NCI-H1092 (cell line): ENCODE measurements at places on chromosomes 4 and X.
A peak's percentile ranks its signal among the peaks of the same experiment; 100 is the strongest.

GRCh38 chr4:31043382-31044062 lies 323.4 kb downstream of the PCDH7 start:
- no peak for DNase-seq

GRCh38 chr4:47531241-47531953 lies 46.3 kb downstream of the ATP10D start:
- DNase-seq: no peak

GRCh38 chr4:176844448-176844847 lies 51.7 kb upstream of the VEGFC start:
- no peak for DNase-seq

DNA sequence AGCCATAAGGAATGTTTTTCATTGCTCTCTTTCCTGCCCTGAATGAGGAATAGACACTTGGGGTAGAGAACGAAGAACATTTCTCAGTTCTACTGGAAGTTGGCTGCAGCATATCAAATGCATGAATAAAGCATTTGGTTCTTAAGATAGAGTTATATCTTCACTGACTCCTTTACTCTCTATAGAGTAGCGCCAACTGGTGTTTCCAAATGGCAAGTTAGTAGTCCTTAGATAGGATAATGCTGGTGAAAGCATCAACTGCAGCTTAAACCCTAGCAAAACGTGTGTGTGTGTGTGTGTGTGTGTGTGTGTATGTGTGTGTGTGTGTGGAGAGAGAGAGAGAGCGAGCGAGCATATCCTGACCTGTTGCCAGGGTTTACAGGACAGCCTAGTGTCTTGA lies 62.2 kb upstream of the FRMPD4 start:
- no peak for DNase-seq

GRCh38 chr4:92305148-92305877 lies 1.5 kb downstream of the GRID2 start:
- peak; percentile 15 for DNase-seq

- no peak for DNase-seq
Measured at GRCh38 chr4:8882239-8882638, 10.6 kb upstream of the HMX1 start.

DNA sequence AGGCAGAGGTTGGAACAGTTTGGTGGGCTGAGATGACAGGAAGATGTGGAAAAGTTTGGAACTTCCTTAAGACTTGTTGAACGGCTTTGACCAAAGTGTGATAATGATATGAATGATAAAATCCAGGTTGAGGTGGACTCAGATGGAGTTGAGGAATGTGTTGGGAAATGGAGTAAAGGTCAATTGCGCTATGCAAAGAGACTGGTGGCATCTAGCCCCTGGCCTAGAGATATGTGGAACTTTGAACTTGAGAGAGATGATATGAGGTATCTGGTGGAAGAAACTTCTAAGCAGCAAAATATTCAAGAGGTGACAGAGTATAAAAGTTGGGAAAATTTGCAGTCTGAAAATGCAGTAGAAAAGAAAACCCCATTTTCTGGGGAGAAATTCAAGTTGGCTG lies 21.4 kb upstream of the UGT2B17 start:
- no peak for DNase-seq

DNA sequence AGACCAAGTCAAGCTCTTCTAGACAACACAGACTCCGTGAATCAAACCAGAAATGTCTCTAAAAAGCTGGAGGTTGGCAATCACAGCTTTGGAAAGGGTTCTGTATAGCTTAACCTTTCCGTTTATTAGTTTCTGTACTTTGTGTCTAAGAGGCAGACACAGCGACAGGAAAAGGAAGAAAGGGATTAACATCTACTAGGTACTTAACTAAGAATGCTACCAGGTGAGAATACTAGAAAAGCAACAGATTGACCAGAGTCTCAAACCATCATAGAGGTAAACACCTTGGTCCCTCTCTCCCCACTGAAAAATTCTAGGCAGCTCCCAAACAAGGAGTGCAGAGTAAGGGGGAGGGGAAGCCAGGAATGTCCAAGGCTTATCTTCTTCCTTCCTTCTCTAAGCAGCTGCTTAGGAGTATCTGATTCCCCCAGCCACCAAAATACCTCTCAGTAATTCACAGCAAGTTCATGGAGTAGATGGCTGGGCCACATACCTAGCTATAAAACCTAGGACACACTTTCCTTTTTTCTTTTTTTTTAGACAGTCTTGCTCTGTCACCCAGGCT lies 80.8 kb downstream of the APBB2 start:
- no peak for DNase-seq

GRCh38 chr4:165502916-165503907 lies 124.4 kb downstream of the CPE start:
- no peak for DNase-seq

GRCh38 chr4:141896687-141897086 lies 260.3 kb downstream of the IL15 start:
- no peak for DNase-seq

GRCh38 chrX:15016051-15016450 lies 142.8 kb downstream of the MOSPD2 start:
- DNase-seq: no peak

- no peak for DNase-seq
Measured at GRCh38 chr4:42824278-42824977, 68.1 kb upstream of the GRXCR1 start.

DNA sequence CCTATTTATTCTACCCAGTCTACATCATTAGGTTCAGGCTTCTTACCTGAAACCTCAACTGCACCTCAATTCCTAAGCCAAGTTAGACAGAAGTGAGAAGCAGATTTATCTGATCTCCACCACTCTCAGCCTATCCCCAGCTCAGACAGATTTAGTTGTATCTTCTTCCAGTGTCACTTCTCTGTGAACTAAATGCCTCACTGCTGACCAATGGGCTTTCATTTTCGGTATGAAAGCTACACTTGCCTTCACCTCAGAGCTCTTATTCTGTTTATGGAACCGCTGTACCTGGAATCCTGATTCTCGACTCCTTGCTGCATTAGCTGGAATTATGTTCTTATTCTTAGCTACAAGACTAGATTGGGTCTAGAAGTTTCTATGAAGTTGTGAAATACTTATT lies 833.2 kb downstream of the CCSER1 start:
- DNase-seq: no peak

DNA sequence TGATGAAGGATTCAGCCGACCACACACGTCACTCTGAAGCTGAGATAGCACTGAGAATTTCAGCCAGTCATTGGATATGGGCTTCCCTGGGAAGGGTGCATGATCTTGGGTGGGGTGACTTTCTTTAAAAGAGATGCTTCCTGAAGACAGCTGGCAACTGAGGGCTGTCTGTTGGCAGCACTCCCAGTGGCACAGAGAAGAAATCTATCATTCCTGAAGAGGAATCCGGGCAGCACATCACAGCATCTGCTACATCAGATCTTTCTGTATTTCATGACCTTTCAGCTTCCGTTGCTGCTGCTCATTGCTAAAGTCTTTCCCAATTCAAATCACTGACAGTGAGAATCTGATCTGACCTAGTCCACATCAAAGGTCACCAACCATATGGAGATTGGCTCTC lies 193.8 kb upstream of the RBPJ start:
- no peak for DNase-seq

DNA sequence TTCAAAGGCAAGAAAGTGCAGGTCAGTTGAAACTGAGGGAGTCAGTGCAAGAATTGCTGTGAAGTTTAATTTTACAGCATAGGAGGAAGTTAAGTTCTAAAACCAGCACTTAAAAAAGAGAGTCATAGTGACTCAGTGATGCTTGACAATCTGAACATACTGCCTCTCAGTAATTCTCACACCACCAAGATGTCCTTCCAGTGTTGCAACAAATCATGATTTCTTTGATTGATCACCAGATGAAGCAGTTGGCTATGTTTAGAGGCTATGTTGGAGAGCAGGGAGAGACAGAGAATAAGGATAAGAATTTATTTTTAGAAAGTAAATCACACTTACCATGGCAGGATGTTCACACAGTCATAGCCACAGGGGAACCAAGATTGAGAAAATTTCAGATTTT lies 13.2 kb downstream of the TRIM2 start:
- DNase-seq: no peak

DNA sequence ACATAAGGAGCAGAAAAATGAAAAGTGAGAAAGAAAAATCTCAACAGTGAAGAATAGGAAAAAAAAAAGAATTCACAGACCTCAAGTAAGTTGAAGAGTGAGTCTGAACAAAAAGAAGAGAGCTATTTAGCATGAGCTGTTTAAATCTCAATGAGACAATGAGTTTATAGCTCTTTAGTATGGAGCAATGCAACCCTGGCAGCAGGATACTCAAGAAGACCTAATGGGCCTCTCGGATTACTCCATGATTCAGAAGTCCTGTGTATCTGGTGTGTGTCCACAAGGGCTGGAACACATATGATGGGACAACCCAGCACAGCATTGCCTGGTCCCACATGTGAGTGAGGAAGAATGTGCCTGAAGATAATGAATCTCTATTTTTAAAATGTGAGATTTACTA lies 563.1 kb upstream of the INTU start:
- DNase-seq: no peak

DNA sequence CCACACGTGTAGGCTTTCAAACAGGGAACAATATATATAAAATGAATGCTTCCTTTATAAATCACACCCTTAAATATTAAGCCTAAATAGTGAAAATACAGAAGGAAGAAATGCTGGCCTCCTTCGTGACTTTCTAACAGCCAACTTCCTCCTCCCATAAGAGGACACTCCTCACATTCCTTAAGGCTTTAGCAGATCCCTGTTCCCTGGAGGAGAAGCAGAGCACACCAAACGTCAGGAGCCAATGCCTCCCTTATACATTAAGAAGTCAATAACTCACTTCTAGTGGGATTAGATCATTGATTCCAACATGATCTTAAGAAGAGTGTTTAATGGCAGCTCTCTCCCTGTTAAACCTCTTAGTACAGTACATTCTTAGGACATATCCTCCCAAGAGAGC lies 108.4 kb upstream of the FAM241A start:
- no peak for DNase-seq

DNA sequence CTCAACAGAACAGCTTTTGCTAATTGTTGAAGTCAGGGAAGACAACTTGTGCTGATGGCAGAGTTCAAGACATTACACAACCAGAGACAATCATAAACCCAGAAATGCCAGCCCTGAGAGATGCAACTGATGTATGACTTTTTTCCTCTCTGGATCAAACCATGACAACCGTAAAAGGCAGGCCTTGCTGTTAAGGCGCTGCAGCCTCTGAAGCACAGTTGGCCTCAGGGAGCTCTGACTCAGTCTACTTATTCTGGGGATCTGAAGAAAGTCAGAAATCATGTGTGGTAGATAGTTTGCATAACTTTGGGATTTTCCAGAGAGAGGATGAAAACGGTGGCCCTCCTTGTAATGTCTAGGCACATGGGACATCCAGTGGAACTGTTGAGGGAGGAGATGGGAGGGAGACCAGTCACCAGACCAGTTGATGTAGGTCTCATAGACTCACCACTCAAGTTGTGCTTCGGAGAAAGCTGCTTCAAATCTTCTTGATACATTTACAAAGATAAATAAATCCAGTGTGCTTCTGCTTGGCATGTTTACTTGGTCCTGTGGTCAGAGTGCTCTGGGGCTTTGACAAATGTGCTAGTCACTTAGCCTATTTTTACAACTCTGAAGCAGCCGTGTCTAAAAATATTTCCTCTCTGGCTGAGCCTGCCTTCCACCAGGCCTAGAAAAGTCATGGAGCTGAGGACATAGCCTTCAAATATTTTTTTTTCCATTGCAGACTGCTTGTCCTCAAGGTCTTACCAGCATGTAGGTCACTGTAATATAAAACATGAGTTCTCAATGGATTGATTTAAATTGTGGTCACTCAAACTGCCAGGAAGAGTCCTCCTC lies 7.5 kb downstream of the HADH start:
- DNase-seq: no peak

DNA sequence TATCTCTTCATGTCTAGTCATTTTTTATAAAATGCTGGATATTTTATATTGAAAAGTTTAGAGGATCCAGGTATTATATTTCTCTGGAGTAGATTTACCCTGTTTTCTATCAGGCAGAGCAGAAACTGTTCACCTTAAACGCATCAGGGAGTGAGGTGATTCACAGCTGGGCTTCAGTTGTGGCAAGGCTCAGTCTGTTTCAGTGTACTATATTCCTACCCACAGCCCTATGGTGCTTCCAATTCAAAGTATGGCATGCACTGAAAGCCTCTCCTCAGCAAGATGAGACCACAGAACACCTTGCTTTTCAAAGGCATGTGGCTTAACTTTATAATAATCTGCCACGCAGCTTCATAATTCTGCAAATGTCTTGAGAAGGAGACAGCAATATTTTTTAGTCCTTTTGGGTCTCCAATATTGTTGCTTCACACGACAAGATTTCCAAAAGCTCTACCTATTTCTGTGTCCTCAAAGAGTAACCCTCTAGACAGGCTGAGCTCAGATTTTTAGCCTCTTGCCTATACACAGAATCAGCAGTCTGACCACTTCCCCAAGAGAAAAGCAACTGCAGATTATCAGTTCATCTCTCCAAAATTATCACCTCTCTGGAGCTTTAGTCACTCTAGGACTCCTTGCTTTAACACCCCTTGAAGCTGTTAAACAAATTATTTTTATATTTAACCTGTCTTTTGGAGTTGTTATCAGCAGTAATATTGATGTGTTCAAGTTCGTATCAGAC lies 24.4 kb downstream of the PRDM5 start:
- DNase-seq: no peak

DNA sequence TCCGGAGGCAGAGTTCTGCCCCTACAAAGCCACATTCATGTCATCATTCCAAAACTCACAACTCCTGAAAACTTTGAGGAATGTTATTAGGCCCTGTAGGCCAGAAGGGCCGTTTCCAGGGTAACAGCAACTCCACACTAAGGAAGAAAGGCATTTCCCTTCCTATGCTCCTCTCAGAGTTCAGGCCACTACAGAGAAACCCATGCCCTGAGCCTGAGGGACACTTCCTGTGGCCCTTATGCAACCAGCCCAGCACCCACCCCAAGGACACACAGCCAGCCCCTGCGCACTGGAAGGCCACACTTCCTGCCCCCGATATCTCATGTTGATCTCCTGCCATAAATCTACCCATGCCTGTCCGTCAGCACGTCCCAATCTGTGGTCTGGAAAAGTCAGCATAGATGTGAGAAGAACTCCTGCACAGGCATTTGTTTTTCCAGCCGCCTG lies 289.3 kb downstream of the BCOR start:
- no peak for DNase-seq

DNA sequence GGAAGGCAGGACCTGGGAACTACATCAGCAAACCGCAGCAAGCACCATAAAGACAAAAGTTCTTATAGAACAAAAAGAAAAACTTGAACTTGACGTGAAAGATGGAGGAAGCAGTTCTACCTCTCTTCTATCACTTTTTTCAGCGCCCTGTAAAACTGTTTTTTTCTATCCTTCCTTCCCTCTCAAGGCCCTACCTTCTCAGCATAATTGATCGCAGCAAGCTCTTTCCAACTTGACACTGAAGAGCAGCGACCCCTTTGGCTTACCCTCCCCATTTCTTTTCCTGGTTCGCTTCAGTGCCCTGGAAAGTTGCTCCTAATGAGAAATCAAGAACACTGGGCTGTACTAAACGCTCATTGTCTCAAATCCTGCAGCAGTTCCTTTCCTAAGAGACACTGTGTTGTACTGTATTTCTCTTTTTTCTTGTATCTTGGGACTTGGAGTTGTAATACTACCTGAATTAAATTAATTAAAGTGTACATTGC lies 150.6 kb upstream of the SLC4A4 start:
- DNase-seq: no peak

- no peak for DNase-seq
Measured at GRCh38 chr4:15811703-15812337, 33.7 kb downstream of the CD38 start.

- DNase-seq: no peak
Measured at GRCh38 chrX:19804151-19804550, 83.2 kb downstream of the SH3KBP1 start.

GRCh38 chr4:40335525-40335894 lies 377 bp downstream of the CHRNA9 start:
- DNase-seq: no peak

- peak; percentile 74 for DNase-seq
Measured at GRCh38 chrX:43958529-43958928, 14.7 kb downstream of the NDP start.
